ENCODE measurements at places on chromosomes 2 and 18.

DNA sequence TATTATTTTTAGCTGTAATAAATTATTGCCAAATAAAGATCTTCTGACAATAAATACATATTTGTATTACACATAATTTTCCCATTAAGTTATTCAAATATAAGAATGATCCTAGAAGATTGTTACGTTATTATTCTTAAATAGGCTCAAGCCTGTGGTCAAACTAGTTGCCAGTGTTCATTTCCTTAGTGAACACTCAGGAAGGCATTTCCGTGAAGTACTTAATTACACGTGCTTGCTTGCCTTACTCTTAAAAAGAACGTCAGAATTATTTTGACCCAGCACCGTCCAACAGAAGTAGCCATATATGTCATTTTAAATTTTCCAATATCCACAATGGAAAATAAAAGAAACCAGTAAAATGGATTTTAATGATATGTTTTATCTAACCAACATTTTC lies 249.8 kb downstream of the TXNL1 start:
- no peak for DNase-seq

DNA sequence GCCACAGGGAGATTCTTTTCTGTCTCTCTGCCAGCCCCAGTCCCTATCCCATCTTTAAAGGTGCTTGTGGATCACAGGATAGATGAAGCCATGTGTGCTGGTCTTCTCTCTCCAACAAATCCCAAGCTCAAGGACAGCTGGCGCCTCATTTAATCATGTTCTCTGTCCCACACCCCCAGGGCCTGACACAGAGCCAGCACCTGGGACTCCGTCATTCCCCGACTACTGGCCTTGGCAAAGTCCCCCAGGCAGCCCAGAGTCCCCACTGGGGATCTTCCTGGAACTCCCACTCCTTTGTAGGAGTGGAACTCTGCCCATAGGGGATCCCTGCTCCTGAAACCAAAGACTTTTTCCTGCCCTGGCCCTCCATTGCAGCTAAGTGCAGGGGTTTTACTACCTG lies 60.8 kb downstream of the MTHFD2 start:
- DNase-seq: no peak

DNA sequence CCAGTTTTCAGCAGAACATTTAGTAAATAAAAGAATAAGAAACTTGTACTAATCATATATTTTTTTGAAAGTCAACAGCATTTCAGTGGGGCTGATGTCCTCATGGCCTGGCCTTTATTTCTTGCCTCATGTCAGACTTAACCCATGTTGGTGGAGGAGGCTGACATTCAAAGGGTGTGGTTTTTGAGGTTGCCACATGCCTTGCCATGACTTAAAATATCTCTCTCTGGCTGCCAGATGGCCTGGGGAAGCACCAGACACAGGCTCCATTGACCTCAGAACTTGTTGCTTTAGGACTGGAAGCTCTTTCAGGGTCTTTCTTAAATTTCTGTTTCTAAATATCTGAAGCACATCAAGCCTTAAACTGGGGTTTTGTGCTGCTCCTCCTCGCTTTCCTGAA lies 32.5 kb upstream of the CD28 start:
- DNase-seq: peak; percentile 93

DNA sequence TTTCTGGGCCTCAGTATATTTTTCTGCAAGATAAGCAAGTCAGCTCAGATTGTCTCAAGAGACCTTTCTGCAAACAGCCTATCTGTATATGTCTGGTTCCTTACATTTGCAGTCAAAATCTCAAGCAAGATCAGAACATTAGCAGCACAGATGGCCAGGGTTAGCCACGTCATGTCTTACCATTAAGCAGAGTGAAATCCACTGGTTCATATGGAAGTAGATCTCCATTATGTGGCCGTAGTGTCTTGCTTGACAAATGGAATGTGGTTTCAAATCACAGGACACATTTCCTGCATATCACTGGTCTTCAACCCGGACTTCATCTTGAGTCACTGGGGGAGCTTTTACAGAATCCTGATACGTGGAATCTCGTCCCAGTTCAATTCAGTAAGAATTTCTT lies 500.2 kb downstream of the FBXO15 start:
- DNase-seq: no peak

- peak; percentile 72 for DNase-seq
Measured at GRCh38 chr18:57768537-57769326, 34.4 kb downstream of the ATP8B1 start.

DNA sequence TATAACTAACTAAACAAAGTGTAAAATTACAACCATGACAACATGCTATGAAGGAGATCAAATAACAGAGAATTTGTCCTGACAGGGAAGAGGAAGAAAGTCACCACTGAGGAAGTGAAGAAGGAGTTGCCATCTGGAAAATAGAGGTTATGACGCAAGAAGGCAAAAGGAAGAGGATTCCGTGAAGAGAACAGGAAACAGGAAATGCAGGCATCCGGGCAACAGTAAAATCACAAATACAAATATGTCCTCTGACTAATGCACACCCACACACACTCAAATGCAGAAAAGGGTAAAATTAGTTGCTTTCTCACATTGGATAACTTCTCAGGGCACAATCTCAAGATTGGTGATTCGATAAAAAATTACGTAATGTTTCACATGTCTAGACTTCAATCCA lies 278.4 kb downstream of the TMX3 start:
- peak; percentile 58 for DNase-seq

DNA sequence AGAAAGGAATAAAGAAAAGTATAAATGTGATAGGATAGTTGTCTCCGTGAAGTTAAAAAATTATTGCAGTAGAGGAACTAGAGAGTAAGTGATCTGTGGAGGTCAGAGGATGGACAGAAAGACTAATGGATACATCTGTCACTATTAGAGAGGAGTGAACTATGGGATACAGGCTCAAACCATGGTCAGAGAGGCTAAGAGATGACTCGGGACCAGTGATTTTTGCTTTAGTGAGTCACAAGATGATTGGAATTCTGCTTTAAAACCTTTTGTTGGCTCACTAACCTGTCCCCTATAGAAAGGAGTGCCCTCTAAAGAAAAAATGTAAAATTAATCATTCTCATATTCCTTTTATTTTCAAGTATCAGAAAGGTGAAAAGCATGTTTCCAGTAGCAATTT lies 30.3 kb downstream of the ALMS1 start:
- peak; percentile 15 for DNase-seq

GRCh38 chr2:98519851-98520250 lies 75.2 kb downstream of the INPP4A start:
- no peak for DNase-seq

DNA sequence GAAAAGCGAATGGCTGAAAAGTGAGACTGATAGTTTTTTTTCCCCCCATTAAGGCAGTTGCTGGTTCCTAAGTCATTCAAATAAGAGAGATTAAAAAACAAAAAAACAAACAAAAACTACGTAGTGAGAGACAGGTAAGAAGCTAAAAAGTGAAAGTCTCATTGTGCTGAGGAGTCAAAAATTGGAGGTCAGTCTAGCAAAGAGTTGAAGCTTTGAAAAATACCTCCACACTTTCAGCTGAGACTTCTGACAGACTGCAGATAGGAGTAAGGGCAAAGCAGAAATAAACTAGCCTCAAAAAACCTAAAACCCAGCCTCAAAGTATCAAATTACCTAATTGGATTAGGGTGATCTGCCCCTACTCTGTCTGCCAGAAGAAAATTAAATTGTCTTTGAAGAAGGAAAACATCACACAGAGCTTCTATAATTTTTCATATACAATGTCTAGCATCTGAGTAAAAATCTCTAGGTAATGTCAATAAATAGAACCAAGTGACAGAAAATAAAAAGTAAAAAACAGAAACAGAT lies 10.9 kb upstream of the EIF2AK3 start:
- no peak for DNase-seq

GRCh38 chr2:219820767-219821166 lies 193.3 kb downstream of the SLC4A3 start:
- no peak for DNase-seq

- DNase-seq: peak; percentile 57
Measured at GRCh38 chr2:56185582-56186046, 1.8 kb downstream of the CCDC85A start.

DNA sequence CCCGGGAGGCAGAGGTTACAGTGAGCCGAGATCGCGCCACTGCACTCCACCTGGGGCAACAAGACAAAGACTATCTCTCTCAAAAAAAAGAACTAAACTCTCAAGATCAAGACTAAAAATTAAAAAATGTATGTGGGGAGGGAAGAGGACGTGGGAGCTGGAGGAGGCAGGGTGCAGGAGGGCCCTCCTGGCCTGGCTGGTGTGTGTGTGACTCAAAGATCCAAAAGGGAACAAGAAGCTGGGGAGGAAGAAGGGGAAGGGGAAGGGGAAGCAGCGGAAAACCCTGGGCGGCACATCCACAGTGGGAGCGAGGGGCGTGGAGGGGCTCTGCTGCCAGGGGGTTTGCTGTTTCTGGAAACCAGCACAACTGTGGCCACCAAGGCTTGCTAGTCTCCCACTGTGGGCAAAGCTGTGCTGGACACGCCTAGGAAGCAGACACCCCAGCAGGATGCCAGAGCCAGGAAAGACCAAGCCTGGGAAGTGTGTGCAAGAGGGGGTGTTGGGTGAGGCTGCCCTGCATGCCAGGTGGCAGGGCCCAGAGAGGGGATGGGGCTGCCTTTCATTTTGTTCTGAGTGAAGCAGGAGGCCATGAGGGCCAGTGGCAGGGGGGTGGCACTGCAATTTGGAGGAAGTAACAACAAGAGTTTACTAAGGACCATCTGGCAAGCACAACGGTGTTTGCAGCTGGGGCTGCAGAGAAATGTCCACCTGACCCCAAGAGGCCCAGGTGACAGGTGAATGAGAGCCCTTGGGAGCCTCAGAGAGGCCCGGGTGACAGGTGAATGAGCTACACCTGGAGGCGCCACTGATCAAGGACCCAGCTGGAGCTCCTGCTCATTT lies 44.5 kb downstream of the ANO7 start:
- DNase-seq: no peak

GRCh38 chr2:17228461-17228860 lies 289.8 kb downstream of the RAD51AP2 start:
- DNase-seq: no peak

DNA sequence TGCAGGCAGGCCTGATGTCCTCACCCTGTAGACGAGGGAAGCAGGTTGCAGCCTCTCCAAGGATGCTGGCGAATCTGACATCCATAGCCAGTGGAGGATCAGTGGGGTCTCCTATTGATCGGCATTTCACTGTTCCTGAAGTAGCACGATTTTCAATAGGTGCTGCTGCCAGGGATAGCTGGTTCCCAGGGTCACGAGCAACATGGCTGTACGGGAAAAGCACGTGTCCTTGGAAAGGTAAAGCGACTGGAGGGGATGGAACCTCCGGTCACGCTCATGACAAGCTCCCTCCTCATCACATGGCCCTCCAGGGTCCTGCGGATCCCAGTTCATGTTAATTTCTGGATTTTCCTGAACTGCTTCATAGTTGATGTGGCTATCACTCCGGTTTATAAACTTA lies 373.7 kb upstream of the SMIM21 start:
- DNase-seq: no peak

GRCh38 chr18:58150772-58151171 lies 106.7 kb downstream of the NEDD4L start:
- DNase-seq: no peak

- DNase-seq: no peak
Measured at GRCh38 chr2:1746174-1747064, 2.1 kb upstream of the PXDN start.

- no peak for DNase-seq
Measured at GRCh38 chr2:241542278-241542605, 16.3 kb upstream of the BOK start.

DNA sequence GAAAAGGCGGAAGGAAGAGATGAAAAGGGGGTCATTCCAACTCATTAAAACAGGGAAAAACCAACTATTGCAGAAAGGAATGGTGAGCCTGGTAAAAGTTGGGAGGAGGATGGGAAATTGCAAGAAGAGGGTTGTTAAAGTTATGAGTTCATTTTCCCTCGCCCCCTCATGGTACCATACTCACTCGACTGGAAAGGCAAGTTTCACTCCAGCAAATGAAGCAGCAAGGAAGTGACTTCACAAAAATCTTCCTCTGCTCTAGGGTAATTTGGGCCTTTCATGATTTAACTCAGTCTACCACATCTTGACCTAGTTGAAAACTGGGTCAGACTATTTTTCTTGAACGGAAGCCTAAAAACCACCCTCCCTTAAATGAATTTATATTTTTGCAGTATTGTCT lies 22.8 kb upstream of the DAW1 start:
- DNase-seq: no peak

- DNase-seq: no peak
Measured at GRCh38 chr2:48161628-48162027, 255.3 kb upstream of the FBXO11 start.

- no peak for DNase-seq
Measured at GRCh38 chr2:172481507-172482262, 54.3 kb downstream of the ITGA6 start.

DNA sequence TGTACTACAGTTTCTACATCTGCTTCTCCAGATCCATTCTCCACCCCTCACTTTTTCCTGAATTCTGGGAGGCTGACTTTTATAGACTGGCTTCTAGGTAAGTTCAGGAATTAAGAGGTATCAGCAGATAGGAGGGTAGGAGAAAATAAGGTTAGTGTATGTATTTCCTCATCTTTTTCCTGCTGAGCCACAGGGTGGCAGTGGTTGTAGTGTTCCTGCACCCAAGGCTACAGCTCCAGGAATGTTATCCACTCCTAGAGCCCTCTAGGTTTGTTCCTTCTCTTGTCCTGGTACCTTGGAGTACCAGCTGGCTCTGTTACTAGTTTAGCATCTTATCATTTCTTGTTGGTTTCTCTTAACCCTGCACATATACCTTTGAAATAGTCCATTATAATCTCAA lies 40.7 kb upstream of the C2orf66 start:
- peak; percentile 42 for DNase-seq

DNA sequence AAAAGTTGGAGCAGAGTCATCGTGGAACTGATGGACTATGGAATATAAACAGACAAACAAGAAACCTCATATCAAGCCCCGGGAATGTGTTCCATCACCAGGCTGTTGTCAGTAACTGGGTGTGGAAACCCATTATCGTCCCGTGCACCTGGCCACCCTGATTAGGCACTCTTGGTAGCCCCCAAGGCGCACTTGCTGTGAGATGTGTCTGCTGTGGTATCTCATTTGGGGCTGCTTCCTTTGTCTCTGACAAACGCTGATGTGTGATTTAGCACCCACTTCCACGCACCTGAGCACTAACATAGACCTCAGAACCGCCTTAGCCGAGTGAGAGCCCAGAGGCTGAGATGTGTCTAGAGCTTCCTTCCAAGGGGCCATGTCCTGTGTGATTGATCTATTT lies 96.3 kb downstream of the PRPF40A start:
- DNase-seq: no peak

GRCh38 chr18:45637546-45638327 lies 22.5 kb downstream of the SLC14A2 start:
- peak; percentile 81 for DNase-seq

GRCh38 chr2:134912361-134912760 lies 6.3 kb upstream of the CCNT2 start:
- peak; percentile 15 for DNase-seq

DNA sequence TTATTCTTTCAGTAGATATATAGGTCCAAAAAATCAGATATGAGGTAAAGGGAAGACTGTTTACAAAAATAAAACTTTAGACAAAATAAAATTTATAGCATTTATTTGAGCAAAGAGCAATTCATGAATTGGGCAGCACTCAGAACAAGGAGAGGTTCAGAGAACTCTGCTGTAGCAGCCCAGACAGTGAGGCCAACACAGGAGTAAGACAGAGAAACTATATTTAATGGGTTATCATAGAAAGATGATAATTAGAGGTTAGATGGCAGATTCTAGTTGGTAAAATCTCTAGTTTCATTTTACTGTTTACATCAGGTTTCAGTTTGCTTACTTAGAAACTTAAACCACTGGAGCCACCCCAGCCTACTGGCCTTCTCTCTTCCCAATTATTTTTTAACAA lies 30.1 kb upstream of the SP140L start:
- DNase-seq: no peak

Data from AG10803 (cell line).